Endothelial cell (in vitro differentiated cells): ENCODE measurements at places on chromosomes 13 and 19. TPM values are rescaled to one million over a fixed set of nuclear protein-coding genes. Genes with fewer than 3 reads are reported as not detected.

TMEM38A gene
- total RNA-seq, result 0.36 TPM

KCTD4 gene
- not detected for total RNA-seq

UHRF1 gene
- total RNA-seq, result 16.8 TPM

LHB gene
- total RNA-seq, result 1.4 TPM

GPC5 gene
- total RNA-seq, result not detected

PEAK3 gene
- total RNA-seq, result 0.97 TPM

PRTN3 gene
- total RNA-seq, result not detected

FAM216B gene
- not detected for total RNA-seq

DZIP1 gene
- 39.7 TPM for total RNA-seq

CYP2F1 gene
- not detected for total RNA-seq
